ENCODE measurements at places on chromosomes 13 and 19. TPM values are rescaled to one million over a fixed set of nuclear protein-coding genes. Genes with fewer than 3 reads are reported as not detected.
A peak's percentile ranks its signal among the peaks of the same experiment; 100 is the strongest.

GRCh38 chr13:49980266-49980665, 16.6 kb upstream of the TRIM13 start:
- DNase-seq, result no peak

GRCh38 chr19:56764196-56764695, 76.3 kb downstream of the PEG3 start:
- no peak for DNase-seq

DNA sequence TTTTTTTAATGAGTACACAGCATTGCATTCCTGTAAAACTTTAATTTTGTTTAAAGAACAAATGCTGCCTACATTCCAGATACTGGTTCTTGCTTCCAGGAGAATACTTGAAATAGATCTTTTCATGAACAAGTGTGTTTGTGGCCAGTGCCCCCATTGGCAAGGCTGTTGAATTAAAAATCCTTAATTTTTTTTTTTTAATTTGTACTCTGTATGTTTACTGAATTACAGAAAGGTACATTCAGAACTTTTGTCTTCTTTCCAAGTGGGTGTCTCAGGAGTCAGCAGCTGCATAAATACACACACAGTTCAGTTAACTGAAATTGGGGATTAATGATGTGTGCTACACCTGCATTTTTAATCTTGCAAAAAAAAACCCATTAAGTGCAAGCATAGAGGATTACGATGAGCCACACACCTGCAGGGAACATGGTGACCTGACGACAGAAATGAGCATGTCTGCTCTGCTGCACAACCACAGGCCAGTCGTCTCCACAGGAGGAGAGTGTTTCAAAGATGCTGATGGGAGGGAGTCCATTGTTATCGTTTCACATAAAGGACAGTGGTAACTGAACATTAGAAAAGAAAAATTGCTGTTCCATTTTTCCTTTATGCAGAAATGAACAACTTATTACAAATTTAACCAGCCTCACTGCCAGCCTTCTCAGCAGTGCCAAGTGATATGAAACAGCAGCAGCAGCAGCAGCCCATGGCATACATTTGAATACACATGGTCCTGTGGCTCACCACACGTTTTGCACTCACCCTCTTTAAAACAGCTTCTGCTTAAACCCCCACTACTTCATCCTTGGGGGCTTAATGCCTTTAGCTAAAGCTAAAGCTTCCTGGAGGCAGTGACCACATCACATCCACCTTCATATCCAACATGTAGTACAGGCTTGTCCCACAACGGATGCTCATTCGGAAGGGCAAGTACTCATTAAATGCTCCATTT, 72.3 kb upstream of the RFC3 start:
- DNase-seq, result no peak

- DNase-seq, result no peak
These were observed 167.5 kb upstream of the FREM2 start for GRCh38 chr13:38519229-38519911.

DNA sequence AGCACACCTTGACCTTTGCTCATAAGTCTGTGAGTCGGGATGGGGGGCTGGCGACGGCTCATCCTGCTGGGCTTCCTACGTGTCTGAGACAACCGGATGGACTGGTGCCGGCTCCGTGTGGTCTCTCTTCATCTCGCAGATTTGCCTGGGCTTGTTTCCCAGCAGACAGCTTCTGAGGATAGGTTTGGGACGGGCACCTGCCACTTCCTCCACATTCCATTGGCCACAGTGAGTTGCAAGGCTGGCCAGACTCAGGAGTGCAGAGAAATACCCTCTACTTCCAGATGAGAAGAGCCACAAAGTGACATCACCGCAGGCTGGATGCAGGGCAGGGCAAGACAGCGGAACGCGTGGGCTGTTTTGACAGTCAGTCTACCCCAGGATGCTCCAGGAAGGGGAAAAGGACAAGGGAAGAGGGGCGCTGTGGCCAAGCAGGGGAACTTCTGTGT, 48.1 kb downstream of the IRS2 start:
- no peak for DNase-seq

DNA sequence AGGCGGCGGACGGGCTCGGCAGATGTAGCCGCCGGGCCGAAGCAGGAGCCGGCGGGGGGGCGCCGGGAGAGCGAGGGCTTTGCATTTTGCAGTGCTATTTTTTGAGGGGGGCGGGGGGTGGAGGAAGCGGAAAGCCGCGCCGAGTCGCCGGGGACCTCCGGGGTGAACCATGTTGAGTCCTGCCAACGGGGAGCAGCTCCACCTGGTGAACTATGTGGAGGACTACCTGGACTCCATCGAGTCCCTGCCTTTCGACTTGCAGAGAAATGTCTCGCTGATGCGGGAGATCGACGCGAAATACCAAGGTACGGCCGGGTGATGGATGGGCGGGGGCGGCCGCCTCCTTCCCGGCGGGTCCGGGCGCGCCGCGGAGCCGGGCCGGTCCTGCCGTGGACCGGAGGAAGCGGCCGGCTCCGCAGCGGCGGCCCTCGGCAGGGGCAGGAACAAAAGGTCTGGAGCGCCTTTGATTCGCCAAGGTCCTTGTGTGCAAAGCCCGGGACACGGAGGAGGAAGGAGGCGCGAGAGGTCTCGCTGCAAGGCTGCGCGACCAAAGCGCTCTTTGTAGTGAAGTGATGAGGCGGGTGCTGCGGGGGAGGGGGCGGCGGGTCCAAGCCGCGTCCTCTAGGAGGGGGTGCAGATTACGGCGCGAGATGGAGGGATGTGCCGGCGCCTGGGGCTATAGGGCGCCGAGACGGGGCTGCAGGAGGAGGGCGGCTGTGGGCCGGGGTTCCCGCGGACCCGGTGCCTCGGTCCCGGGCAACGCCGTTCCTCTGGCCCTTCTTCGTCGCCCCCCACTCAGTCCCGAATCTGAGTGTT, 689 bp downstream of the ING1 start:
- DNase-seq, result no peak

DNA sequence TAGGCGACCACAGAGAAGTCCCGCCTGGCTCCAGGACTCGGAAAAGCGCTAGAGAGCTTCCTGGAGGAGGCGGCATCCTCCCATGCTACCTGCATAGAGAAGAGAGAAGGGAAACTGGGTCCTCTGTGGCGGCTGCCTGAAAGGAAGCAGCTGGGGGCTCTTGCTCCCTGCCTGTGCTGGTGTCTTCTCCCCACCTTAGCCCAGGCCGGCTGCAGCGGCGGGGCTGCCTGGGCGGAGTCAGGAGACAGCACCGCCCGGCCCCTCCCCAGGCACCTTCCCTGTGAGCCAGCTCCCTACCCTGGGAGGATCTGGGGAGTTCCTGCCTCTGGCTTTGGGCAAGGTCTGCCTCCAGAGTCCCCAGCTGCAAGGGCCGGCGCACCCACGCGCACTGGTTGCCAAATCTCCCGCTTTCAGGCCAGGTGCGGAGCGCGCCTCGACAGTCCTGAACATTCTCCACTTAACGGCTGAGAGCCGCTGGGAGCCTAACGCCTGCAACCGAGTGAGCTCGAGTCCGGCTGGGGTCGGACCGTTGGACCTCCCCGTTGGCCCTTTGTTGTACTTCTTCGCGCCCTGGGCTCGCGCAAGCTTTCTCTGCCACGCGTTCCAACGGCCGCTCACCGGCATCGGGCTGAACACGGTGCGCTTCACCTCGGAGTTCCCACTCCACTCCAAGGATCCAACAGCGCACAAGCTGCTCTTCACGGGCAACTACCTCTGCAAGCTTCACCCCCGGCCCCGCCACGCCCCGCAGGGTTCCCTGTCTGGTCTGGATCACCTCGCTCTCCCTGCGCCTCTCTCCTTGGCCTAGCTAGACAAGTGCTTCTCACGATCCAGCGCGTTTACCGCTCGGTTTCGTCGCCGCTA, 21.8 kb upstream of the ZNF30 start:
- DNase-seq, result no peak

- no peak for DNase-seq
These were observed 35.5 kb upstream of the LPAR6 start for GRCh38 chr13:48448285-48448958.

- DNase-seq, result peak; percentile 51
These were observed 44.9 kb downstream of the ZNF823 start for GRCh38 chr19:11693505-11694499.

- DNase-seq, result no peak
These were observed 316.9 kb downstream of the FGF9 start for GRCh38 chr13:21987793-21988192.

GRCh38 chr13:113178896-113179167, 20.4 kb downstream of the PROZ start:
- DNase-seq, result no peak

GRCh38 chr13:73809561-73809960, 324.6 kb downstream of the KLF12 start:
- peak; percentile 23 for DNase-seq

GRCh38 chr13:74204602-74205312, 70.6 kb upstream of the KLF12 start:
- DNase-seq, result peak; percentile 26

GRCh38 chr13:107649079-107649478, 566.3 kb downstream of the LIG4 start:
- no peak for DNase-seq

DNA sequence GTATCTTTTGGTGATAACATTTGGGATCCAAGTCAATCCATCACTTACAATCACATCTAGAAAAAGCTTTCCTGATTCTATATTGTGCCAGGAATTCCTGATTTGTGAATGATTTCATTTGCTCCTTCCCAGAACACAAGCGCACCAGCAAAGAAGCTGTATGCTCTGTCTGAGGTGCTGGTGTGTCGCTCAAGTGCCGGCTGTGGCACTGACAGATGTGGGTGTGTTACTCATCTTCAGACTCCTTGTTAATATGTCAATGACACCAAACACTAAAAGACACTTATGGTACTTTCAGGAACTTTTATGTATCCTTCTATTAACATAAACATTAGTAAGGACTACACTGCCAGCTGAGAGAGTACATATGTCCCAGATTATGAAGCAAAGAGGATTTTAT, 429.1 kb downstream of the ITGBL1 start:
- DNase-seq, result no peak

GRCh38 chr19:22617614-22618320, 16.4 kb upstream of the ZNF492 start:
- DNase-seq, result no peak

GRCh38 chr19:32917616-32917996, 48.0 kb upstream of the SLC7A9 start:
- no peak for DNase-seq

GRCh38 chr13:40596484-40596883, 70.0 kb downstream of the FOXO1 start:
- no peak for DNase-seq

DNA sequence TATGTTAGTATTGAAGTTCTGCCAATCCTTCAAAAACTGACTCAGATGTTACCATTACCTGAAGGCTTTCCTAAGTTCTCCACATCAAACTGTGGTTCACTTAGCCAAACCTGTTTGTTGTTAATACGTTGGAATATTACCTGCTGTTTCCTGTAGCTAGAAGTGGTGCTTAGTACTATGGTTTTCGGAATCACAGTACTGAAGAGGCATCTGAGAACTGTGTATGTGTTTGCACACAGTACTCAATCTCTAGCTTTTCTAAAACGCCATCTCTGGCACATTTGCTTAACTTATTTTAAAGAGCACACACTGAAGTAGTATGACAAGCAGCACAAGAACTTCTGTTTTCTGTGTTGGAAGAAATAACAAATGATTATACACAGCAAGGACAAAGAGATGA, 248.2 kb downstream of the SHISA2 start:
- DNase-seq, result no peak

- DNase-seq, result no peak
These were observed 37.1 kb upstream of the RNF113B start for GRCh38 chr13:98214008-98214643.

- DNase-seq, result peak; percentile 59
These were observed 11.8 kb upstream of the SHD start for GRCh38 chr19:4267101-4267900.

DNA sequence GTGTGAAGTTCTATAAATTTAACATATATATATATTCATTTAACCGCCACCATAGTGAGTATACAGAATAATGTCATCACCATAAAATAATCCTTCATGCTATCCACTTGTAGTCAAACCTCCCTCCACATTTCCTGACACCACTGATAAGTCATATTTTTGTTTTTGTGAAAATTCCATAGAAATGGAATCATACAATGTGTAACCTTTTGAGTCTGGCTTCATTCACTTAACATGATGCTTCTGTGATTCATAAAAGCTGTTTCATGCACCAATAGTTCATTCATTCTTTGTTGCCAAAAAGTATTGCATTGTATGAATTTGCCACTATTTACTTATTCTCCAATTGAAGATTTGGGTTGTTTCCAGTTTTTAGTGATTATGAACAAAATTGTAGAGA, 497.5 kb upstream of the PCDH20 start:
- DNase-seq, result peak; percentile 15

DNA sequence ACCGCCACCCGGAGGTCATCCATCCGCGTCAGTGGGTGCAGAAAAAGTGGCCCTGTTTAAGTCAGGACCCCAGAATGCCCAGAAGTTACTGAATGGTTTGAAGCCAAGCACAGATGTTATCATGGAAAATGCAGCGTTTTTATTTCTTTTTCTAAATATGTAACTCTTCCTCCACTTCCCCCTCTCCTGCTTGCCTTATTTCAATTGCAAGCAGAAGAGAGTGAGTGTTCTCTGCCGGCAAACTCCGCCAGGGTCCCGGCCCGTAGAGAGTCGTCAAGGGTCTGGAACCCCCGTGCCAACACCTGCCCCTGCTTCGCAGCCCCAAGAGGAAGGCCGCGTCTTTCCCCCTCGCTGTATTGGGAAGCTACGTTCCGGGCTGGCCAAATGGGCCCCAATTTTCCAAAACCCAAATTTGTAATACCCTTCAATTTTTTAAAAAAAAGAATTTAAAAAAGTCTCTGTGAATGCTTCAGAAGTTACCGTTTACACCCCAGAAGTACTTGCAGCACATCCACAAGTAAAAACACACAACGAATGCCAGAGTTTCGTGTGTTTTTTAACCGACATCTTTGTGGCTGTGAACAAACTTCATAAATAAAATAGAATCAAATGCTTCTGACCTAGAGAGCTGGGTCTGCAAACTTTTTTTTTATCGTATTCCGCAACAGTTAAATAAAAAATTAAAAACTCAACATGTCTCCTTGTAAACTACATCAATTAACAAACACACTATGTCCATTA, 712 bp upstream of the PDX1 start:
- no peak for DNase-seq

DNA sequence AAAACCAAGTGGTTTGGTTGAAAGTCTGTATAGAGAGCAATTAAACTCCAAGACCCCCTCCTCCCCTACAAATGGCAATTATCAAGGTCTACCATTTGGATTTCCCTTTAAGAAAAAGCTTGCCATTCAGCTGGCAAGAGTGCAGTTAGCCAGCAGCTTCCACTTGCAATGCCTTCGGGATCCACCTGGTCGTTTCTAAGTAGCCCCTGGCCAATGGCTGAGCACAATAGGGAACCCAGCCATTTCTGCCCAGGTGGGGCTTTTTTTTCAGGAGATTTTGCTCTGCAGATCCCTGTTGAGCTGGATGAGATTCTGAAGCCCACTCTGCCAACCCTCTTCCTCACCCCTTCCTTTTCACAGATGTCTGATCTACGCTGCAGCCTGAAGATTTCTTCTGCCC, 26.3 kb downstream of the TGDS start:
- DNase-seq, result no peak

- no peak for DNase-seq
These were observed 358.3 kb downstream of the EFNB2 start for GRCh38 chr13:106177146-106177545.

- DNase-seq, result no peak
These were observed 24.6 kb downstream of the BICRA start for GRCh38 chr19:47633517-47633916.

The IFNL1 gene
- total RNA-seq, result not detected

The SUPT5H gene
- 91.6 TPM for total RNA-seq

The RPL18A gene
- 2,102 TPM for total RNA-seq

The RNF225 gene
- 0.24 TPM for total RNA-seq

The TMIGD2 gene
- total RNA-seq, result not detected

The RNF113B gene
- total RNA-seq, result not detected

The GNG8 gene
- not detected for total RNA-seq

The ZNF43 gene
- 3.0 TPM for total RNA-seq

The ZNF302 gene
- total RNA-seq, result 11.8 TPM

The GADD45GIP1 gene
- 75.2 TPM for total RNA-seq

The FOXO1 gene
- 2.0 TPM for total RNA-seq
